ENCODE measurements at places on chromosomes 2 and 18.

- DNase-seq: no peak
Measured at GRCh38 chr2:197950724-197951123, 146.3 kb downstream of the PLCL1 start.

GRCh38 chr2:162242586-162243280 lies 512 bp downstream of the FAP start:
- no peak for DNase-seq

- DNase-seq: peak; percentile 31
Measured at GRCh38 chr2:88350331-88351248, 101.9 kb downstream of the FOXI3 start.

- no peak for DNase-seq
Measured at GRCh38 chr2:78718473-78718872, 307.0 kb upstream of the REG3G start.

DNA sequence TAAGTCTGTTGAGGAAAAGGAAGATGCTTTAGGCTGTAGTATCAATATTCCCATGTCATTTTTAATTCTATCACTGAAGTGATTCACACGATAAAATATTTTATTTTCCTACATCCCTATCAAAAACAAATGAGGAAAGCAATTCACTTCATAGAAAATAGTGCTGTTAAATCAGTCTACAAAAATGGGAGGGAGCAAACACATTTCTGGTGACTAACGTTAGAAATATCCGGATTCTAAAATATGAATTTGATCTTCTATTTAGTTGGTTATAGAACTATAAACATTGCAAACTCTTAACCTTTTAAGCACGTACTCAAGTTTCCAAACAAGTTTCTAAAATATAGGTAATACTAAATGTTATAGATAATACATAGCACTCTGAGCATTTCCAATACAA lies 20.8 kb downstream of the ATF2 start:
- no peak for DNase-seq

DNA sequence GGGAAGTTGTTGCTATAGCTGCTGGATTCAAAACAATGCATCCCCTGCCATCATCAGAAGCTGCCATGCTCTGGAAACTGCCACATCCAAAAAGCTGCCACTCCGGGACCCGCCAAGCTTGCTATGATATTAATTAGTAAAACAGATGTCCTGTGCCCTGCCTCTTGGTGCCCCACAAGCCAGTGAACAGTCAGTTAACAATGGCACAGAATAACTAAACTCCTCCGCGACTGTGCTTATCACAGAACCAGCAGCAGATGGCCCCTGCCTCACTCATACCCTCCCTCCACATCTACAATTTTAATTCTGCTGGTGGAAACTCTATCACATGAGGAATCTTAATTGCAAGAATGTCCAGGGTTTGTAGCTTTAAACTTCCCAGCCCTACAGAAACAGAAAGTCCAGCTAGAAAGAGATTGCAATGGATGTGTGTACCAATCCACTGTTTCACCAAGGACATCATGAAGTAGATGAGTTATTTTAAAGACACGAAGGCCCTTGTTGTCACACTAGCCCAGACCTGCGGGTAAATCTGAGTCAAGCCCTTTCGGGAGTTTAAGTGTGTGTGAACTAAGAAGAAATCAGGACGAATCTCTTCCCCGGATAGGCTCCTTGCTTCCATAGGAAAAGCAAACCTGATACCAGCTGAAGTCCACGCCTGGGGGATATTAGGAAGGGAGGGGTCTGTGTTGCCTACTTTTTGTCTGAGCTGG lies 7.4 kb upstream of the ACYP2 start:
- no peak for DNase-seq

GRCh38 chr2:206801418-206802189 lies 36.2 kb downstream of the FASTKD2 start:
- DNase-seq: no peak

GRCh38 chr2:60557486-60557864 lies 4.0 kb upstream of the BCL11A start:
- DNase-seq: no peak

DNA sequence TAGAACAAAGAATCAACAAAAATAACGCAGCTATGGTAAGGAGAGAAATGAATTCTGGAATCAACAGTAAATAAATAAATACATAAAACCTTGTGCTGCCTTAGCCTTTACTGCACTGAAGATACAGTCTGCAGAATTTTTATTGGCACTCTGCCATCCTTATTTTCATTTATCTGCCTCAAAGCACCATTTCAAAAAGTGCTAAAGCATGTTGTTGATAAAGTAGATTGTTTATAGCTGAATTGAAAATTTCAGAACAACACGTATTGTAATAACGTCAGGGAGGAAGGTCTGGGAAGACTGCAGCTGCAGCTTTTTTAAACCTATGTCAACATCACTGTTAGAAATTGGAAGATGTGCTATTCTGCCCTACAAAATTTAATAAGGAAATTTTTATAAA lies 787.2 kb downstream of the PLCL1 start:
- no peak for DNase-seq

GRCh38 chr2:40454321-40454720 lies 2.4 kb upstream of the SLC8A1 start:
- no peak for DNase-seq

- no peak for DNase-seq
Measured at GRCh38 chr2:70116936-70117552, 29.8 kb downstream of the PCBP1 start.

- DNase-seq: no peak
Measured at GRCh38 chr2:145012214-145012670, 492.3 kb upstream of the ZEB2 start.

All from T-helper 17 cell (primary cell).